ENCODE measurements at places on chromosomes 3 and 15. TPM values are rescaled to one million over a fixed set of nuclear protein-coding genes. Genes with fewer than 3 reads are reported as not detected.

Gene SLC22A13
- 1.0 TPM for total RNA-seq

Gene RASA2
- 37.3 TPM for total RNA-seq

Gene RHCG
- not detected for total RNA-seq

Gene CMTM8
- 9.0 TPM for total RNA-seq

DNA sequence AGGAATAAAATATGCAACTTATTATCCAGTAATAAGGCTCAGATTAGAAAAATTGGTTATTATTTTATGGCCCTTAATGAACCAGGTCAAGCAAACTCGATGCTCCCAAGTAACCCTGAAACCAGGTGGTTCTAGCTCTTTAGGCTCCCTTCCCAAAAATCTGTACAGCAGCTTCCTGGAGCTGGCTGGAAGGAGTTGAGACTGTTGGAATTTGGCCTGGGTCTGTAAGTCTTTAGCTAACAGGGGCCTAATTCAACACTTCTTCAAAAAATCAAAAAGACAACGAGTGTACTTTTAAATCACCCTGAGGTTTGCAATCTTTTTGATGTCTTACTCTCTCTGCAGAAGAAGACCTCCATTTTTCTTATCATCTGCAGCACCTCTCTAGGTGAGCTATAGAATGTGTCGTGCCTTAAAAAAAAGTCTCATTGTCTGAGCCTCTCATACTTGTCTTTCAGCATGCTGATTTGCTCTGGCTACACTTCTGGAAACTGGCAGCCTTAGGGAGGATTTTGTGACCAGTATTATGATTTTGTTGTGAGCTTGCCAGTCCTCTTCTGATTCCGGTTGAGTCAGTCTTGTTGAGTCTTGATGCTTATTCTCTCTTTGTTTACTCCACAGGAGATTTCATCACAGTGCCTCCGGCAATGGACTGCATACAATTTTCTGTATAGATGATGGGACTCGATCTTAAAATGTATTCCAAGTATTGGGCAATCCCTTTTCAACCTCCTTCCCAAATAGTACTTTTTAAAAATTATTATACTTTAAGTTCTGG, 235.0 kb upstream of the KBTBD8 start:
- DNase-seq, result no peak

- DNase-seq, result no peak
Measured at GRCh38 chr3:72664184-72664975, 183.9 kb downstream of the SHQ1 start.

- DNase-seq, result no peak
Measured at GRCh38 chr15:101479851-101480612, 9.5 kb downstream of the PCSK6 start.

DNA sequence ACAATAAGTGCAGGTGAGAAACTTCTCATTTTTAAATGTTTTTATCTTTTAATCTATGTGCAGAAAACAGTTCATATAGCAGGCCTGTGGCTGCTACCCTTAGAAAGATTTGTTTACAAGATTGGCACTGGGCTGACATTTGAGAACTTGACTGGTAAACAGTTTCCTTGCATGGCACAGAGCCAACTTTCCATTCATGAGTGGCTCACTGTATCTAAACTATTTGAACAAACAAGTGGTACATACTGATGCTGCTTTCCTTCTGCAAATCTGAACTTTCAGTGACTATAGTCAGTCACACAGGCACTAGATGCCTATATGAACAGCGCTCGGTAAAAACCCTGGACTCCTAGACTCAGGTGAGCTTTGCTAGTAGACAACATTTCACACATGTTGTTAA, 6.3 kb upstream of the GTPBP8 start:
- no peak for DNase-seq

- DNase-seq, result no peak
Measured at GRCh38 chr3:196966526-196967401, 1.9 kb downstream of the PIGZ start.

DNA sequence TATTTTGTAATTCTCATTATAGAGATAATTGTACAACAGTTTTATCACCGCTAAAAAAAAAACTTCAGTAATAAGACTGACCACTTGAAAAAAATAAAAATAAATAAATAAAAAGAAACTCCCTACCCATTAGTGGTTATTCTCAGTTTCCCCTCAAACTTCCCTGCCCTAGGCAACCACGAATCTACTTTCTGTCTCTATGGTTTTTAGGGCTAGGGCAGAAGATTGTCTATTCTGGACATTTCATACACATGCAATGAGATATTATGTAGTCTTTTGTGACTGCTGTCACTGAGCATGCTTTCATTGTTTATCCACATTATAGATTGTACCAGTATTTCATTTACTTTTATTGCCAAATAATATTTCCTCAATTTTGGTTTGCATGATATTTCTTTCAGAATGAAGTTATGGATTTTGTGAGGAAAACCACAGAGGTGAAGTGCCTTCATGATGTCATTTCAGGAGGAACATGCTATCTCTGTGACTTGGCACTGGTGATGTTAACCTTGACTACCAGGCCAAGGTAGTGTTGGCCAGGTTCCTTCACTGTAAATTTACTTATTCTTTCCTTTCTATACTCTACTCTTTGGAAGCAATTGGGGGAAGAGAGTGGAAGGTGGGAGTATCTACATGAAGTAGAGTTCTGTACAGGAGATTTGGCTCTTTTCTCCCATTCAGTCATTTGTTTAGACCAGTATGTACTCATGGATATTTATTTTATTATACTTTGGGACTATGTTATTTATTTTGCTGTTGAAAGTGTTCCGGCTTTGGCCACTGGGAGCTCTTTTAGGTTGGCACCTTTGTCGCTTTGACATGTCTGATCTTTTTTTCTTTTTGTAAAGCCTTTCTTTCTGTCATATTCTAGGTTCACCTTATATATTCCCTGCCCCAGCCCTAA, 86.3 kb downstream of the GMPS start:
- no peak for DNase-seq

GRCh38 chr3:14768881-14769280, 49.9 kb upstream of the FGD5 start:
- DNase-seq, result no peak

- no peak for DNase-seq
Measured at GRCh38 chr3:25171897-25172296, 256.2 kb upstream of the RARB start.

DNA sequence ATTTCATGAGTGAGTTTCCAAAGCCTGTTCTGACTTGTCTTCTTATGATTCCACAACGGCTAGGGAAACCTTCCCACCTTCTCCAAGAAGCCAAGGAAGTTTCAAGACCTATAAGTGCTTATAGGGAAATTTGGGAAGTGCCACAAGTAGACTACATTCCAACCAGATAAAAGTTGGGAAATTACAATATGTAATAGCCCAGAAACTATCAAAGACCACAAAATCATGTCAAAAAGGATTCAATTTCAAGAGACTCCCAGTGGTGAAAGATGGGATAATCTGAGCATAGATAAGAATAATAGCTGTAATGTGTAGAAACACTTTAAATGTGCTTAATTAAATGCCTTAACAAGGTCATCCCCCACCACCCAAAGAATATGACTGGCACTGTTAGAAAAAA, 169.2 kb upstream of the SLC2A2 start:
- DNase-seq, result no peak

GRCh38 chr3:46405301-46406019, 1.4 kb downstream of the CCR5AS start:
- DNase-seq, result no peak

DNA sequence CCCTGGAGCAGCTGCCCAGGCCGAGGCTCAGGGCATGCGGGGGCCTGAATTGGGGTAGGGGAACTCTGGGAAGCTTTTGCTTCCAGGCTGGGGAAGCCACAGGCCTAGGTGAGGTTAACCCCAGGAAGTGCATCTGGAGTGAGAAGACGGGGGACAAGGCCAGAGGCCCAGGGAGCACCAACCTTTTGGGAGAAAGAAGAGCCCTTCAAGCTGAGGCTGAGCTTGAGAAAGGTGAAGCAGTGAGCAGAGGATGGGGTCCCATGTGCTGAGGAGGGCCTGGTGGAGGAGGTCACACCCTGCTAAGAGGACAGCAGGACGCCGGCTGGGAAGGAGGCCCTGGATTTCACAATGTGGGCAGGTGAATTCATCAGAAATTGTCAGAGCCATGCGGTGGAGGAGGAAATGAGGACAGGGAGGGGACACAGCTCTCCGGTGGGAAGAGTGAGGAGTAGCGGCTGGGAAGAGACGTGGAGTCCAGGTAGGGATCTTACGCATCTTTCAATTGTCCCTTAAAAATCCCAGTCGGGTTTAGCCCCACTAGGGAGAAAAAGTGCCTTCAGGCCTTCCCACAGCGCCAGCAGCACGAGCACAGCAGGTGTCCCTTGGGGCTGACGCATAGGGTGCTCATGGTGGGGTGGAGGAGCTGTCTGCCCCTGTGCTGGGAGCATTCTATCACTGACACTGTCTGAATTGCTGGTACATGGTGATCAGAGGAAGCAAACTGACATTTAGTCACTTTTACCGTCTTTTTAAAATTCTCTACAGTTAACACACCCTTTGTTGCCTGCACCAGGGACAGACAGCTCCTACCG, 50.9 kb downstream of the HCN4 start:
- DNase-seq, result no peak

DNA sequence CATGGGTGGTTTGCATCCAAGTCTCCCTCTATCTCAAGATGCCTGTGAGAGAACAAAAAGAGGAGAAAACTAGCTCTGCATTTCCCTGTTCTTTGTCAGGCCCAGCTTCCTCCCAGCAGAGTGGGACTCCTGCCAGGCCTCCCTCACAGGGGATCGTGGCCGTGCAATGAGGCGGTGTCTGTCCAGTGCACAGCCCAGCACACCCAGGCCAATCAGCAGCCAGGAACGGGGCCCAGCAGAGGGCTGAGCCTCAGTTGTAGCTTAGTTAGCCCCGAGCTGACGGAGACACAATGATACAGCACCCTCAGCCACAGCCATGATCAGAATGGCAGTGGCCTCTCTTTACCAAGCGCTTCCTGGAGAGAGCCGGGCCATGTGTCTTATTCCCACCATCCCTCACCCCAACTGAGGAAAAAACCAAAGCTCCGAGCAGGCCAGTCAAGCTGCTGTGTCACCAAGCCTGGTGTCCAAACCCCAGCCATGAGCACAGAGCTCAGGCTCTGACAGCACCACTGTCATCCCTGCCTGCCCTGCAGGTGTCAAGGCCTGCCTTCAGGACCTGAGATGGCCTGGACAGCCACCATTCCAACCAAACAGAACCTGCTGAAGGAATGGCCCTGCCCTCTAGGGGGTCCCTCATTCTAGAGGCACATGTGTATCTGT, 71.1 kb downstream of the DNAJB8 start:
- no peak for DNase-seq

- DNase-seq, result no peak
Measured at GRCh38 chr3:134622806-134623365, 27.9 kb downstream of the KY start.

GRCh38 chr3:46634856-46635255, 22.5 kb downstream of the FAM240A start:
- DNase-seq, result no peak
